ENCODE measurements at places on chromosomes 2 and 18. TPM values are rescaled to one million over a fixed set of nuclear protein-coding genes. Genes with fewer than 3 reads are reported as not detected.

Gene ABCG5
- not detected for total RNA-seq

Gene CHST9
- total RNA-seq, result not detected

Gene ORC4
- total RNA-seq, result 23.2 TPM

Gene HNMT
- 84.5 TPM for total RNA-seq

Gene POMC
- 0.57 TPM for total RNA-seq

Gene CCDC178
- total RNA-seq, result 0.28 TPM

Gene ALPP
- total RNA-seq, result not detected

Gene RAB17
- total RNA-seq, result 0.28 TPM

Gene UGT1A3
- not detected for total RNA-seq

Gene AOX1
- total RNA-seq, result 23.2 TPM

Gene MALL
- 2.6 TPM for total RNA-seq

Gene RPRM
- total RNA-seq, result not detected

Gene C2orf92
- 1.5 TPM for total RNA-seq

Gene TUBA3E
- total RNA-seq, result not detected

Gene HRH4
- total RNA-seq, result under 0.01 TPM

Gene CNRIP1
- total RNA-seq, result 28.4 TPM

Gene C2orf66
- not detected for total RNA-seq

Gene POTEI
- total RNA-seq, result under 0.01 TPM

Gene SERPINB3
- total RNA-seq, result not detected

Gene SPEG
- 3.7 TPM for total RNA-seq

Gene CRIM1
- 218 TPM for total RNA-seq

Gene SCN7A
- 0.14 TPM for total RNA-seq

Gene AQP12A
- not detected for total RNA-seq

Gene SLC4A3
- total RNA-seq, result 2.1 TPM

Gene FEV
- not detected for total RNA-seq

Gene ABCB11
- not detected for total RNA-seq

Gene CPLX4
- not detected for total RNA-seq

Gene ZBTB7C
- under 0.01 TPM for total RNA-seq

Gene PPP1R1C
- 1.00 TPM for total RNA-seq

Measured in smooth muscle cell of bladder (primary cell).